Daoy (cell line): ENCODE measurements at places on chromosomes 3 and 15.

DNA sequence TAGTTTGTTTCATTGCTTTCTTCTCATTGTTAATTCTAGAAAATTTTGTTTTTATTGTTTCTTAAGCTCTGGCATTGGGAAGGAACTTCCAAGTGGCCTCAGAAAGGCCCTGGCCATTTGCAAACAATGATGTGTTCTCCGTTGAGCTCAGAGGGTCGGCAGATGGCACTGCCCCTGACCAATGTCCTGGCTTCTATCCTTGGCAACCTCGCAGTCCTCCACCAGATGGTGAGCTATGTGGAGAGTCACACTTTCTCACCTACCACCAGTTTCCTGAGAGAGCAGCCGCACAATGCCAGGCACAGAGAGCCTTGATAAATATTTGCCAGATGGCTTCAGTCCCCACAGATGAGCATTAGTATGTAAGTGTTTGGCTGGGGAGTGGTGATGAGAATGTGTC is 343.7 kb downstream of the EPHB1 start:
- no peak for DNase-seq

- no peak for DNase-seq
These were observed 98.8 kb upstream of the PLXND1 start for GRCh38 chr3:129705274-129705673.

- DNase-seq = peak; percentile 3
These were observed 303.2 kb downstream of the TIGIT start for GRCh38 chr3:114597012-114597411.

DNA sequence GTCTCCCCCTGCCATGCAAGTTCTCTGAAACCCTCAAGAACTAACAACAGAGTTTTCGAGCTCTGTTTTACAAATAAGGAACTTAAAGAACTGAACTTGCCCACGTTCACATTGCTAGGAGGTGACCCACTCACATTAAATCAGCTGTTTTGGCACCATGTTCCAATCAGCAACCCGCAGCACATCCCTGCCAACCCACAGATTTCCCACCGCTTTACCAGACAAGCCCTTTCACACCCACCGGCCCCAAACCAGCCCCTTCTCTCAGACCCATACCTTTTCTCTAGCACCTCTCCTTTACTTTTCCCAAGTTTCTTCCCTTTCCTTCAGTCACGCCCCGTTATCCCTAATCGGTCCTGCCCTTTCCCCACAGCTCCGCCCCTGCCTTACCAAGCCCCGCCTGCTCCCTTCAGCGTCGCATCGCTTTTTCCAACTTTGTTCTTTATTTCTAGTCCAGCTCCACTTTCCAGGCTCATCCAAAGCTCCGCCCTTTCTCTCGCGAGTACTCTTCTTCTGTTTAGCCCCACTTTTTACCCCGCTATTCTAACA is 804 bp upstream of the BRPF1 start:
- DNase-seq = no peak

GRCh38 chr3:98540346-98540745 is 8.6 kb downstream of the GPR15 start:
- DNase-seq = no peak

DNA sequence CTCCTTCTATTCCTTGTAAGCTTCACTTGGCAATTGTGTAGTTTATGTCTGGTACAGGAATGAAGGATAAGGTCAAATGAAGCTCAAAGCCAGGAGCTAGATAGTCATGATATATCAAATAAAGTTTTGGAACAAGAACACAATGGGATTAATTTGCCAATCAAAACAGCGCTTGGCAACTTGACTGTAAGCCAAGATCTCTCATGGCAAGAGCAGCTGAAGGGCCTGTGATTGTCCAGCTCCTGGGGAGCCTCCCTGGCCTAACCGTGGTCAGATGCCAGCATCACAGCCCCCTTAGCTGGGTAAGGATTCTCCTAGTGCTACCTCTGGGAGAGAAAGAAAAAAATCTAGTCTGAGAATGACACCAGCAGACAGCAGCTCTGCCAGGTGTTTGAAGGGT is 97.2 kb downstream of the LIPC start:
- no peak for DNase-seq

DNA sequence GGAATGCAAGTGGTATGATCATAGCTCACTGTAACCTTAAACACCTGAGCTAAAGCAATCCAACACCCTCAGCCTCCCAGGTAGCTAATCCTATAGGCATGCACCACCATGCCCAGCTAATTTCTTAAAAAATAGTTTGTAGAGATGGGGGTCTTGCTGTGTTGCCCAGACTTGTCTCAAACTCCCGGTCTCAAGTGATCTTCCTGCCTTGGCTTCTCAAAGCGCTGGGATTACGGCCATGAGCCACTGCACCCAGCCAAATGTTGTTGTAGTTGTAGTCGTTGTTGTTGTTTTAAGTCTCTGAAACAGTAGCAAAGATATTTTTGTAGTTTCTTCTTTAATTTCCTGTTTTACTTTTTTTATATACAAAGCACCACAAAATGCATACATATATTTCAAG is 616.6 kb downstream of the NAALADL2 start:
- no peak for DNase-seq

DNA sequence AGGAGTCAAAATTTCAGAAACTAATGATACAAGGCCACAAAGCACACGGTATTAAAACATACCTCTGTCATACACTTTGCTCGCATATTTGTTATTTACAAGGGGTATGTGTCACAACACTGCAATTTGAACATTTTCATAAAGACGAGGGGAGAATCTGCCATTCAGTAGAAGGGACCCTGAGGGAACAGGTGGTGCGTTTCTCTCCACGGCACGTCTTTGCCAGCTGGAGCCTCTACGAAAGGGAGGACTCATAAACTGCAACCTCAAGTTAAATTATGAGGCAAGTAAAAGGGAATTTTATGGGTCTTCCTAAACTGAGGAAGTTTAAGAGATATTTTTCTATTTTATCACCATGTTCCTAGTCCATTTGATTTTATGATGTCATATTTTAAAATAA is 19.1 kb downstream of the ATP10A start:
- no peak for DNase-seq

DNA sequence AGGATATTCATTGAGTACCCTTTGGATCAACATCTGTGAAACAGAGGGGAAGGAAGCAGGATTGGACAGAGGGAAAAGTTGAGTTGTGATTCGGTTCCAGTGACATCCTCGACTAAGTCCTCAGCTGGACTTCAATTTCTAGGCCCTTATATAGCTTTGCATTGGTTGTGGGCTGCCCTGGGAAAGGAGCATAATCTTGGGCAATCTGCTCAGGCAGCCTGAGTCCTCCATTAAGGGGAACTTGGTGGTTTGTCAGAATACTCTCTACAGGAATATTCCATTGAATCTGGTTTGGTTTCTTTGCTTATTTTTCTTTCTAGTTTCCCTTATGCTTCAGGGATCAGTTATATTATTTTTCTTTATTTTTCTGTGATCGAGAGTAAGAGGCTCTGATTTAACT is 94.1 kb downstream of the TCF12 start:
- DNase-seq = no peak

- DNase-seq = no peak
These were observed 42.0 kb downstream of the THBS1 start for GRCh38 chr15:39622660-39623516.

GRCh38 chr15:71755092-71755970 is 55.0 kb upstream of the NR2E3 start:
- DNase-seq = no peak

GRCh38 chr3:194485881-194486539 is 792 bp downstream of the ATP13A3 start:
- peak; percentile 46 for DNase-seq

DNA sequence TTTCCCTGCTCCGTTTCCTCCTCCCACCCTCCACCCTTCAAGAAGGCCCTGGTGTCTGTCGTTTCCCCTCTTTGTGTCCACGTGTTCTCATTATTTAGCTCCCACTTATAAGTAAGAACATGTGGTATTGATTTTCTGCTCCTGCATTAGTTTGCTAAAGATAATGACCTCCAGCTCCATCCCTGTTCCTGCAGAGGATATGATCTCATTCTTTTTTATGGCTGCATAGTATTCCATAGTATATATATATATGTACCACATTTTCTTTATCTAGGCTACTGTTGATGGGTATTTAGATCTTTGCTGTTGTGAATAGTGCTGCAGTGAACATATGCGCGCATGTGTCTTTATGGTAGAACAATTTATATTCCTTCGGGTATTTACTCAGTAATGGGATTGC is 4.8 kb downstream of the ST6GAL1 start:
- DNase-seq = no peak

GRCh38 chr3:150372722-150373121 is 35.4 kb upstream of the TSC22D2 start:
- DNase-seq = no peak

- no peak for DNase-seq
These were observed 46.5 kb downstream of the SPG11 start for GRCh38 chr15:44616974-44617373.

- no peak for DNase-seq
These were observed 15.9 kb downstream of the BSN start for GRCh38 chr3:49570028-49570654.

GRCh38 chr3:141875893-141876380 is 506 bp upstream of the ATP1B3 start:
- peak; percentile 71 for DNase-seq

DNA sequence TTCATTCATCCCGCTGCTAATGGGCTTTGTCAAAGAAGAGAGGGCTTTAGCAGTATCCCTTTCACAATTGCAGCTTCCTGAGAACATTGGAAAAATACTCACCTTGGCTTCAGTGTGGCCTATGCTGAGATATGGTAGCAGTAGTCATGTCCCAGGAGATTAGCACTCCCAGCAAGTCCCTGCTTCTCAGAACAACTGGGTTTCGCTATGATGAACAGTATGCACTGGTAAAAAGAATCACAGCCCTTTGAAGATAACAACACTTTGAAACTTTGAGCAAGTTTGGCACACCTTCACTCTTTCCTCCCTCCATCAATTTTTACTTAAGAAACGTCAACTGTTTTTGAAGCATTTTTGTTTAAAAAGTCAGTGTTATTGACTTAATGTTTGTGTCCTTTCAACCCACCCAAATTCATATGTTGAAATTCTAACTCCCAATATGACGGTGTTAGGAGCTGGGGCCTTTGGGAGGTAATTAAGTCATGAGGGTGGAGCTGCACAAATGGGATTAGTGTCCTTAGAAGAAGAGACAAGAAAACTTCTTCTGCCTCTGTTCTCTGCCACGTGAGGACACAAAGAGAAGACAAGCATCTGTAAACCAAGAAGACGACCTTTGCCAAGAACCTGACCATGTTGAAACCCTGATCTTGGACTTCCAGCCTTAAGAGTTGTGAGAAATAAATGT is 17.8 kb upstream of the PLSCR4 start:
- no peak for DNase-seq

- no peak for DNase-seq
These were observed 104.6 kb downstream of the LIPC start for GRCh38 chr15:58536414-58536813.

DNA sequence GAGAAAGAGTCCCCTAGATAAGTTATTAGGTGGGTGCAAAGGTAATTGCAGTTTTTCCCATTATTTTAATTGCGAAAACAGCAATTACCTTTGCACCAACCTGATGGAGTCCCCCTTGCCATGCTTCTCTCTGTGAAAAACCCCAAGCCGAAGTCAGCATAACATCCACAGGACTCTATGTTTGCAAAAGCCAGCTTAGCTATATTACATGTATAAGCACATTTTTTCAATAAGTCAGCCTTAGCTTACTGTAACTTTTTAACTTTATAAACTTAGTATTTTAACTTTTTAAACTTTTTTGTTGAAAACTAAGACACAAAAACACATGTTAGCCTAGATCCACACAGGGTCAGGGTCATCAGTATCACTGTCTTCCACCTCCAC is 21.4 kb upstream of the MUC20 start:
- DNase-seq = no peak

DNA sequence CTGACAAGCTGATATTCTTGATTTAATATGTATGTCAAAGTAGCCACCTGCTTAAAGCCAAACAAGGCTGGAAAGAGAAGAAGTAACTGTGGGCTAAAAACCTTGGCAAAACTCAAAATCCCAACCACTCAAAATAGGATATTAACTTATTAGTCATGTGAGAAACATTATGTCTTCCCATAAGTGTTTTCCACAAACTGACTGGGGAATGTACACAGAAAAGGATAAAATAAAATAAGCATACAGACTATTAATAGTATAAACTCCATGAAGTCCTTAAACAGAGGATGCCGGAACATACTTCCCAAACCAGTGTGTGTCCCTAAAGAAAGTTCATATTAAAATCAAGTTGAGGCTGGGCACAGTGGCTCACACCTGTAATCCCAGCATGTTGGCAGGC is 263.7 kb upstream of the THBS1 start:
- DNase-seq = no peak

DNA sequence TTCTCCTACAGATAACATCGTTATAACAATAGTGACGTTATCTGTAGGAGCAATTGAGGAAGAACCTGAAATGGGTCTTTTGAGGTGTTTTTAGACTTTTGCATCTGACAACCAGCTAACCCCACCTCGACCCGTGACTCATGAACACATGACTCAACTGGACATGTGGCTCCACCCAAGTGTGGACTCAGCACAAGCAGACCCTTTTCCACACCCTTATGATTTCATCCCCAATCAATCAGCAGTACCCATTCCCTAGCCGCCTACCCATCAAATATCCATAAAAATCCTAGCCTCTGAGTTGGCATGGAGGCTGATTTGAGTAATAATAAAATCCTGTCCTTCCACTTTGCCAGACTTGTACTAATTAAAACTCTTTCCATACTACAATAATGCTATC is 255.4 kb downstream of the ARPP21 start:
- no peak for DNase-seq

- DNase-seq = no peak
These were observed 6.9 kb upstream of the SACM1L start for GRCh38 chr3:45682311-45682710.

DNA sequence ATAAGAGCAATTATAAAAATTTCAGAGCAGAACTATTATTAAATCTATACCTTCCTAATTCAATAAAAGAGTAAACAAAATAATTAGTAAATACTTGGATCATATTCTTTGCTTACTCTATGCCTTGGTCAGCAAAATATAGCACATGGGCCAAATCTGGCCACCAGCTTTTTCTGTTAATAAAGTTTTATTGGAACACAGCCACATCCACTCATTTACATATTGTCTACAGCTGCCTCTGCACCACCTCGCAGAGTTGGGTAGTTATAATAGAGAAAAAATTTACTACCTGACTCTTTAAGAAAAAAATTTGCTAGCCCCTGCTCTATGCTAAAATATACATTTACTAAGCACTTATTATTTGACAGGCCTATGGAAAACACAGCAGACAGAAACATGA is 32.2 kb upstream of the GANC start:
- DNase-seq = no peak

GRCh38 chr3:122416966-122417365 is 1.1 kb upstream of the WDR5B start:
- peak; percentile 5 for DNase-seq

DNA sequence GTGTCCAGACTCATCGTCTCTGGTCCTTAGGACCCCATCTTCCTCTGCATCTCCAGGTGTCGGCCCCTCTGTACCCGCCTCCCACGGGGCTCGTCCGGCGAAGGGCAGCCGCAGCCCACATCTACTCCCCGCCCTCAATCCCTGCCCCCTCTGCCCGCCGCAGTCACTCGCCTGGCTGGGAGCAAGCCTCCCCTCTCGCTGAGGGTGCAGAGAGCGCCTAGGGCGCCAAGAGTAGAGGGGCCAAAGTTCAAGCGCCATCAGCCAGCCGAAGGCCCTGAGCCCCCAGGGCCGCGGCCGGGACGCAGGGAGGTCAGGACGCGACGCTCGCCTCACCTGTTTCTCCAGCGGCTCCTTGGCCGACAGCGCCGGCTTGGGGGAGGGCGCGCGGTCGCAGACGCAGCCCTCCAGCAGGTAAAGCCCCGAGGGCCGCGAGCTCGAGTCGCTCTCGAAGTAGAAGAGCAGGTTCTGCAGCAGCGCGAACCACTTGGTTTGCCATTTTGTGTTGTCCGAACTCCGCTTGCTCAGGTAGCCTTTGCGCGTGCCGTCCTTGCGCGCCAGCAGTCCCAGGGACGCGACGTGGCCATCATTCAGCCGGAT is 592 bp downstream of the RASGRF1 start:
- no peak for DNase-seq
